ENCODE measurements at places on chromosomes 1 and 21. TPM values are rescaled to one million over a fixed set of nuclear protein-coding genes. Genes with fewer than 3 reads are reported as not detected.

GRCh38 chr1:53730224-53730865 lies 8.6 kb downstream of the GLIS1 start:
- no peak for DNase-seq

Gene AUNIP
- 2.7 TPM for total RNA-seq

DNA sequence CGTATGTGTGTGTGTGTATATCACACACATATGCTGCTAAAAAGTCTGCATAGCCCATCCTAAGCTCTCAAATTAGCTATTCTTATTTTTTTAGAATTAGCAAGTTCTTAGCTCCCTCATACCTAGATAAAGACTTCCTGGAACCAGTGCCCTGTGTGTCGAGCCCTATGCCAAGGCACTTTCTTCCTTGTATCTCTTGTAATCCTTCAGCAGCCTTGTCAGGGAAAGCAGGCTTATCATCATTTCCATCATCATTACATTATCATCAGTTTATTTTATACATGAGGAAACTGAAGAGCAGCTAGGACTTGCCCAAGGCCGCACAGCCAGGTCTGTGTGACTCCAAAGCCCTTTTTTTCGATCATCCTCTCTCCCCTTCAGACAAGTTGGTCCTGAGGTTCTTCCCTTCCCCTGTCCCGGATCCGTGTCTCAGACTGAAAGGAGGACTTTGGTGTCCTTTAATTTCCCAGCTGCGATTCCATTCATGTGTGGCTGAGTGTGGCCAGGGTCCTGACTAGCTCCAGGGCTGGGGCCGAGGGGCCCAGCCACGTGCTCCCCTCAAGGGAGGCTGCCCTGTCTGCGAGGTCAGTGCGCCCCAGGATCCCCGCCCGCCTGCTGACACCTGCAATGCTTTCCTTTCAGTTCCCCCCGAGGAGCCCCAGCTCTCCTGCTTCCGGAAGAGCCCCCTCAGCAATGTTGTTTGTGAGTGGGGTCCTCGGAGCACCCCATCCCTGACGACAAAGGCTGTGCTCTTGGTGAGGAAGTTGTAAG lies 24.9 kb downstream of the IL6R start:
- DNase-seq = no peak

- no peak for DNase-seq
Measured at GRCh38 chr21:45123440-45123839, 49.1 kb downstream of the ADARB1 start.

GRCh38 chr21:36589352-36589971 lies 109.5 kb upstream of the SIM2 start:
- DNase-seq = no peak

Gene OR2T34
- not detected for total RNA-seq
